ENCODE measurements at places on chromosomes 1 and 21.

GRCh38 chr1:103063921-103064320, 44.4 kb downstream of the COL11A1 start:
- DNase-seq: no peak

DNA sequence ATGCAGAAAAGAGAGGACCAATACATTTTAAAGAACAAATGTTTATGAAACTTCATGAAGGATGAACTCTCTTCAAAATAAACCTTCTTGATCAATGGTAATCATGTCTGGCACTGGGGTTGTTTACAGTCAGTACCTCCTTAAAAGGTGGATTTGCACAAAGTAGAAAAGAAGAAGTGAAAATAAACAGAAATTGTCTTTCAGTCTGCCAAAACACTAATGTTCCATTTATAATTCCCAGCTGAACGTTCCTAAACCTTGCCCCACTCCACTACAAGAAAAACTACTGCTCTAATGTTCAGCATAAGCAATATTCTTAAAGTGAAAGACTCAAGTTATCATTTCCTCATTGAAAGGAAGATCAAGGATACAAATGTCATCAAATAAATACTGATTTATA, 86.2 kb downstream of the EIF4G3 start:
- no peak for DNase-seq

- peak; percentile 50 for DNase-seq
Measured at GRCh38 chr1:11413986-11414391, 65.0 kb upstream of the DISP3 start.

GRCh38 chr1:236886199-236886598, 91.1 kb downstream of the MTR start:
- DNase-seq: no peak

- no peak for DNase-seq
Measured at GRCh38 chr1:214445831-214446614, 105.4 kb downstream of the PTPN14 start.

DNA sequence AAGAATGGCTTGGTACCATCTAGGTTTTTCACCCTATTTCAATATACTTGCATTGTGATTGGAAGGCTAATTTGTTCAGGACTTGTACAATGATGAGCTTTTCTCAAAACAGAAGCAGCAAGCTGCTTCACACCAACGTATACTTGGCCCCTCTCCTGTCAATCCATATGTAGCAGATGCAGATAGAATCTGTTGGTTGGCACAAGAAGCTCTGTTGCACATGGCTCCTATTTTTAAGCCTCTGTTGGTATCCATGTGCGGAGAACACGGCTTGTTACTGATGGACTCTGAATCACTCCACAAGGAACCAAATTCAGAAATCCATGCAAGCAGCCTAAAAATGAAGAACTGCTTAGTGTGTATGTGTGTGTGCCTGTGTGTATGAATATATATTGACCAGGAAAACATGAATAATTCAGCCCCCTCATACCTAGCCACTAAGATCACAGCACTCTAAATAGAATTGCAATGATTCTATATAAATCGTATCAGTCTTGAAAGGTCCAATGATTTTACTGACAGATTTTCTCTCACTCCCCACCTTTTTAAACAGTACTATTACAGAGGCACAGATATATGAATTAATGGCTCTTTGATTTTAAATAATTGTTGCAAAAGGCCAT, 258.4 kb upstream of the DPYD start:
- DNase-seq: no peak

DNA sequence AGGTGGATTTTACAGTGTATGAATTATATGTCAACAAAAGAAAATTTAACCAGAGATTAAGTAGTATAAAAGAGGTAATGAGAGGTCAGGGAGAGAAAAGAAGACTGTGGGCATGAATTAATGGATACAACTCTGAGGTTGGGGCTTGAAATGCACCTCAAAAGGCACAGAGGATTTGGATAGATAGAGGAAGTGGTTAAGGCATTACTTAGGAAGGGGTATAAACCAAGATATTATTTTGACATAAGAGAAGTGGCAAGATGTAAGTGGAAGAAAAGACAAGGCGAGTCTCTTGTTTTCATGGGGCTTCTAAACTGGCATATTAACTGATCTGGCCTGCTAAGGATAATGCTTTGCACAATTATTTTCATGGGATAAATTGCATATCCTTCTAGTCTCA, 34.1 kb downstream of the RAP1A start:
- DNase-seq: no peak

- DNase-seq: no peak
Measured at GRCh38 chr1:232355162-232356006, 274.5 kb downstream of the SIPA1L2 start.

DNA sequence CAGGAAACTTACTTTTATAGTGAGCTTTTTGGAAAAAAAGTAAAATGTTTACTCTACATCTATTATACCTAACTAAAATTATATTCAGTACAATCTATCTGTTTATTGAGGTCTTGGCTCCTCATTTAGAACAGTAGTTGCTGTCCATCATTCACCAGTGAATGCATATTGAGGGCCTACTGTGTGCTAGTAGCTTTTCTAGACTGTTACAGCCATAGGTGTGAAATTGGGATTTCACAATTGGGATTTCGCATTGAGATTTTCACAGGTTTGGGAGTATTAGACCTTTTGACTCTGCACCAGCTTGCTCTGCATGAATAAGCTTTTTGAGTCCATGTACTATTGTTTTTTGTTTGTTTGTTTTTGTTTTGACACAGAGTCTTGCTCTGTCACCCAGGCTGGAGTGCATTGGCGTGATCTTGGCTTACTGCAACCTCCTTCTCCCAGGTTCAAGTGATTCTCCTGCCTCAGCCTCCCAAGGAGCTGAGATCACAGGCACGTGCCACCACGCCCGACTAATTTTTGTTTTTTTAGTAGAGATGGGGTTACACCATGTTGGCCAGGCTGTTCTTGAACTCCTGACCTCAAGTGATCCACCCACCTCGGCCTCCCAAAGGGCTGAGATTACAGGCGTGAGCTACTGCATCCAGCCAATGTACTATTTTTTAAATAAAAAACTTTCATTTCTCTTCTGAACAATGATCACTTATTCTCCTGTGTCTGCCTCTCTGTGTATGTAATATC, 47.2 kb upstream of the ERRFI1 start:
- DNase-seq: no peak

DNA sequence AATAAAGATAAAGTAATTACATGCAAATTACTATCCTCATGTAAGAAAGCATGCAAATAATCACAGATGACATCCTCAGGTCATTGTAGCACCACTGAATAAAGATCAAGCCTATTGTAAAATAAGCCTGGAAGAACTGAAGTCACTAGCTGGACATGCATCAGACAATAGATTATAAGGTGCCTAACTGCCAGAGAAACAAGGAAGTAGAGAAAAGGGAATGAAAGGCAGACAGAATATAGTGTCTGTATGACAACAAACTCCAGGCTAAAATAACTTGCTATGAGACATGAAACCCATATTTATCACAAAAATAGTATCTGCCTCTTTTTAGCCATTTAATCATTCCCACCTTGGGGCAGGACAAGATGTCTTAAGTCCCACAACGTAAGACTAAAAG, 108.7 kb downstream of the ENAH start:
- DNase-seq: no peak

GRCh38 chr1:164706606-164706987, 147.6 kb downstream of the PBX1 start:
- DNase-seq: no peak

- DNase-seq: no peak
Measured at GRCh38 chr1:109912873-109913272, 2.2 kb downstream of the CSF1 start.

- no peak for DNase-seq
Measured at GRCh38 chr1:101026430-101026788, 825 bp upstream of the DPH5 start.

DNA sequence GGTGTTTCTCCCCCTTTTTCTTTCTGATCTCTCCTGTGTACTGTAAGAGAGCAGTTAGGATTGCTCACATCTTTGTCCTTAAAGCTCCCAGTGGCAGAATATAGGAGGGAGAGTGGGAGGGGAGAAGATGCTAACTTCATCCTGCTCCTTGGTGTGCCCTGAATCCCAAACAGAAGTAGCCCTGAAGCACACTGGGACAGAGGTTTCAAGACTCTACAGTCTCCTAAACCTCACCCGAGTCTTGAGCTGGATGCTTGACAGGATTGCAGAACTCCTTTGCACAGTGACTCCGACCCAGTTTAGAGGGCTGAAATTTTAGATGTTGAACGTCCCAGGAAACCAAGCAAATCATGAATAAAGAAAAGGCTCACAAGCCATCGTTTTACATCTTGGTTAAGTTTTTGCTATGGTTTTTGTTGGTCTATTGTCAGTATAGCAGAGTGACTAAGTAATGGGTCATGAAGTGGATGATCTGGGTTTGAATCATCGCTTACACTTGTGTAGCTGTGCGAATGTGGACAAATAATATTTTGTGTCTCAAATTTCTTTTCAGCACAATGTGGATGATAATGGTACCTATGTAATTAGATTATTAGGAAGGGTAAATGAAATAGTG, 37.5 kb downstream of the XCL2 start:
- DNase-seq: no peak

GRCh38 chr1:172567720-172568119, 34.8 kb downstream of the SUCO start:
- DNase-seq: no peak

GRCh38 chr1:247386217-247386616, 29.8 kb upstream of the NLRP3 start:
- DNase-seq: no peak

- no peak for DNase-seq
Measured at GRCh38 chr21:43294194-43294902, 125.5 kb downstream of the CRYAA start.

GRCh38 chr21:41722052-41723018, 44.5 kb downstream of the RIPK4 start:
- DNase-seq: no peak

DNA sequence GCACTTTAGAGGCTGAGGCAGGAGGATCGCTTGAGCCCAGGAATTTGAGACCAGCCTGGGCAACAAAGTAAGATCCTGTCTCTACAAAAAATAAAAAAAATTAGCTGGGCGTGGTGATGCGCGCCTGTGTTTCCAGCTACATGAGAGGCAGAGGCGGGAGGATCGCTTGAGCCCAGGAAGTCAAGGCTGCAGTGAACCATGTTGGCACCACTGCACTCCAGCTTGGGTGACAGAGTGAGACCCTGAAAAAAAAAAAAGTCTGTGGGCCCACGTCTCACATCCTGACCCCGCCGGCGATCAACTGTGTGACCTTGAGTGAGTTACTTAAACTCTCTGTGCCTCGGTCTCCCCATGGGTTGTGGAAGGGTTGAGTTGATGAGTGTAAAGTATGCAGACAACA, 12.7 kb upstream of the ZBTB21 start:
- no peak for DNase-seq

- no peak for DNase-seq
Measured at GRCh38 chr1:231037585-231038517, 2.2 kb downstream of the FAM89A start.

DNA sequence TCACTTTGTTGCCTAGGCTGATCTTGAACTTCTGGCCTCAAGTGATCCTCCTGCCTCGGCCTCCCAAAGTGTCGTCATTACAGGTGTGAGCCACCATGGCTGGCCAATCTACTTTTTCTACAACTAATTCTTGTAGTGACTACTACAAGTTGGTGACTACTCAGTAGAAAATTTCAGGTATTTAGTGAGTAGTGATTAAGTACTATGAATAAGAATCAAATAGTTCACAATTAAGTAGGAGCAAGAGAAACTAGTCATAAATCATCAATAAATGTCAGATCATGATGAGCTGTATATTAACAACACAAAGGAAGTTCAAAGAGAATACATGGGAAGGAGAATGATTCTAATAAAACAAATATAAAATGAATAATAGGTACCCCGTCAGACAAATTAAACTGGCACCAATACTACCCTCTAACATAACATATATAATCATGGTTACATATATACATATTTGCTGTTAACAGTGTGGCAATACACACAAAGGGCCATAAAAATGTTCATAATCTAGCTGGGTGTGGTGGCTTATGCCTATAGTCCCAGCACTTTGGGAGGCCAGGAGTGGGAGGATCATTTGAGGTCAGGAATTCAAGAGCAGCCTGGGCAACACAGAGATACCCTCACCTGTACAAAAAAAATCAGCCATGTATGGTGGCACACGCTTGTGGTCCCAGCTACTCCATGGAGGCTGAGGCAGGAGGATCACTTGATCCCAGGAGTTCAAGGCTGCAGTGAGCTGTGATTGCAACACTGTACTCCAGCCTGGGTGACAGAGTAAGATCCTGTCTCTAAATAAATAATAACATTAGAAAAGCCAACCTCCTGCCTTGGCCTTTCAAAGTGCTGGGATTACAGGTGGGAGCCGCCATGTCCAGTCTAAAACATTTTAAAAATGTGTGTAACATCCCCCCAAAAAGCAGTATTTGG, 19.1 kb downstream of the YY1AP1 start:
- no peak for DNase-seq

DNA sequence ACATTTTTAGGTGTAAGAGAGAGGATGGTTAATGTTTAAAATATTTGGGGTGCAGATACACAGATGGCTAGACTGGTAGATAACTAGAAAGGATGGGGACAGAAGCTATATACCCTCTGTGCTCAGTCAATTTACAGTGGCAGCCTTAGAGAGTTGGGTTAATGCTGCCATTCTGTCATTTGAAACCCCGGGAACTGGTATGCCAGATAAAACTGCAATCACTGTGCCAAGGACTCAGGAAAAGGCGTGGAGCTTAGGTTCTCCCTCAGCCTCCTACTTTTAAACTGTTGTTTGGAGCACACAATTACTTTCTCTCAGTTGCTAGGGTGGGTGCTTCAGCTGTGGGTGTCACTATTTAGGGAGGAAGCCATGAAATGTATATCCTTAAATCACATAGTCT, 90.0 kb upstream of the HNRNPU start:
- no peak for DNase-seq

DNA sequence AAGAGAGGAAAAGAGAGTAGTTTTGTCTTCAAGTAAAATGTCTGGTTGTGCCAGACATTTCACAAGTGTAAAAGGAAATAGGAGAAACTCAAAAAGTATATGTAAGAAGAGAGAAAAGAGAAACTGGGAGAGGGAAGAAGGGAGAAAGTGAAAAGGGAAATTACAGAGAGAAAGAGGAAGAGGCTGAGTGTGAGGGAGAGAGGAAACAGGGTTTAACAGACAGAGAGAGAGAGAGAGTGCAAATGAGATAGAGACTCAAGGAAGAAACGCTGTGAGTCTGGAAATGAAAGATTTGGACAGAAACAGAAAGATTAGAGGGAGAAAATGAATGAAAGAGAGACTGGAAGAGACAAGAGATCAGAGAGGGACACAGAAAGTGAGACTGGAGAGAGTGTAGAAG, 806.2 kb downstream of the PLA2G4A start:
- no peak for DNase-seq

GRCh38 chr21:39006571-39007311, 176.5 kb downstream of the PSMG1 start:
- no peak for DNase-seq

- no peak for DNase-seq
Measured at GRCh38 chr1:35876988-35877387, 6.0 kb upstream of the AGO1 start.

- no peak for DNase-seq
Measured at GRCh38 chr1:197304638-197305200, 36.7 kb downstream of the CRB1 start.
